ENCODE measurements at places on chromosomes 13 and 19.

DNA sequence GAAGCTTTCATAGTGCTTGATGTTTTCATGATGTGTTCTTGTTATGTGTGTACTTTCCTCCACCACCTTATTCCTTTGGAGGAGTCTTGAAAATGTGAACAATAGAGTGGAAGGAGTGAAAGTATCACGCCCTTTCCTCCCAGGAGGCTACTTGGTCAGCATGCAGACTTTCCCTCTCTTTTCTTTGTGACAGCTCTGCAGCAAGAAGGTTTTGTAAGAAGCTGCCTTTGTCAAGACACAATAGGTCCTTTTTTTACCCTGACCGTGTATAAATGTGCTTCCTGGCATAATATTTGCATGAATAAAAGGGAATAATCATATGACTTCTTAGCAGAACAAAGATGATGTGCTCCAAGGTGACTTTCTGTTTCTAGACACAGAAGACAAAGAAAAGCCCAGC is 882.6 kb upstream of the SLITRK5 start:
- DNase-seq, result no peak

- no peak for DNase-seq
These were observed 580 bp downstream of the AP2A1 start for GRCh38 chr19:49767381-49767780.

GRCh38 chr19:9836021-9836420 is 903 bp downstream of the PIN1 start:
- no peak for DNase-seq

DNA sequence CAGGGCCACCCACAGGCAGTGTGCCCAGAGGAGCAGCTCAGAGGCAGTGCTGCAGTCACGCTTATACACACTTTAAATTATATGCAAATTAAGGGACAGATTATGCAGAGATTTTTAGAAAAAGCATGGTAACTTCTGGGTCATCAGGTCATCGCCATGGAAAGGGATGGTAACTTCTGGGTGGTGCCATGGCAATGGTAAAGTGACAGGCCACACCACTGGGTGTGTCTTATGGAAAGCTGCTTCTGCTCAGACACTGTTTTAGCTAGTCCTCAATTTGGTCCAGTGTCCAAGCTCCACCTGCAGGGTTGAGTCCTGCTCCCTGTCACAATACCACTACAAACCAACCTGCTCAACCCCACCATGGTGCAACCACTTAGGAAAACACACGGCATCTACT is 29.9 kb upstream of the LSM14A start:
- no peak for DNase-seq

DNA sequence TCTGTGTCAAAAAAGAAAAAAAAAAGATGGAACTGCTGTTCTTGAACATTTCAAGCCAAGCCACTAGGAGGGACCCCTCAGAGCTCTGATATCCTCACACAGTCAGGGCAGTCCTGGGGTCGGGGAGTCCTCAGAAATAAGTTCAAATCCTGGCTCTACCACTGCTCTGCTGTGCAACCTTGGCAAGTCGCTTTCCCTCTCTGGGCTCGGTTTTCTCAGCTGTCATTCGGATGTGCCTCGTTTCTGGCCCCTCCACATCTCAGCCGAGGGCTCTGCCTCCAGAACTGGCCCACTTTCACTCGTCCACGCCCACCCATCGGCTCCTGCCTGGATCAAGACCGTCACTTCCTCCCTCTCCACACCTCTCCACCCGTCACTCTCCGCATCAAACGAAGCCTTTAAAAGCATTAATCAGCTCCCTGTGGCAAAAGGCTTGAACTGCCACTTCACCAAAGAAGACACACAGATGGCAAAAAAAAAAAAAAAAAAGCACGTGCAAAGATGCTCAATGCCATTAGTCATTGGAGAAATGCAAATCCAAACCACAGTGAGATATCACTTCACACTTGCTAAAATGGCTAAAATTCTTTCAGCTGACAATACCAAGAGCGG is 7.4 kb upstream of the ZNRF4 start:
- no peak for DNase-seq

Measured in NCI-H748 treated with DMSO at 0.1 percent for 48 hours (cell line).